ENCODE measurements at places on chromosomes 13 and 19.

- no peak for DNase-seq
These were observed 24.0 kb downstream of the GGACT start for GRCh38 chr13:100564444-100565223.

DNA sequence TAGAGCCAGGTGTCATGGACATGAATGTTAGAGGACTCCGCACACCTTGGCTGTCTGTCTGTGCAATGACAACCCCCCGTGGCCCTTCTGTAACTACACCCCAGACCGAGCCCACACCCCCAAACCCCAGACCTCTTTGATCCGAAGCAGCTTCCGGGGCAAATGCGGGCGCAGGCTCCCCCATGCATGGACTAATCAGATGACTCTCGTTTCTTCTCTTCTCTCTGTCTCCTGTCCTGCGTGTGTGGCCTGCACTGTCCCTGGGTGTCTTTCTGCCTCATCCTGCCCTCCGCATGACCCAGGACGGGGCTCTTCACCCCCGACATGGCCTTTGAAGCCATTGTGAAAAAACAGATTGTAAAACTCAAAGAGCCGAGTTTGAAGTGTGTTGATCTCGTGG is 38.9 kb downstream of the TMED1 start:
- DNase-seq = peak; percentile 31

DNA sequence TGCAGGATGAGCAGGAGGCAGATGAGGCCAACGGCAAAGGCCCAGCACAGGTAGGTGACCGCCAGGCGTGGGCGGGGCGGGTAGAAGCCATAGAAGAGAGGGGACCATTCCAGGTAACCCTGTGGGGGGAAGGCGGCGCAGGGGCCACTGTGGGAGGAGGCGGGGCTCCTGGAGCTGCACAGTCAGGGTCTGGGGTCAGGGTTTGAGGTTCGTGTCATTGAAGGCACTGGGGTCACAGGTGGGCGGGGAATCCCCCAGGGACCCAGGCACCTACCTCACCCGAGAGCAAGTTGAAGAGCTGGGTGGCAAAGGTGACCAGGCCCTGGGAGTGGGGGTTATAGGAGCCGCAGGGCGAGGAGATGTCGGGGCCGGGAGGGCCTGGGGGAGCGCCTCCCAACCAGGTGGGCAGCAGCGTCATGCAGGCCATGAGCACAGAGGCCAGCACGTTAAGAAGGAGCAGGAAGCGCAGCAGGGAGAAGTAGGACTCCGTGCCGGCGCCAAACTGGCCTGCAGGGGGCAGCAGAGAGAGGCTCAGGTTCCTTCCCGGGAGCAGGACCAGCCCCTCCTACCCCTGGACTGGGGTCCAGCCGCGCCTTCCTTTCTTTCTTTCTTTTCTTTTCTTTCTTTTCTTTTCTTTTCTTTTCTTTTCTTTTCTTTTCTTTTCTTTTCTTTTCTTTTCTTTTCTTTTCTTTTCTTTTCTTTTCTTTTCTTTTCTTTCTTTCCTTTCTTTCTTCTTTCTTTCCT is 4.6 kb downstream of the TMC4 start:
- peak; percentile 96 for DNase-seq

- DNase-seq = no peak
These were observed 79.2 kb upstream of the UQCRFS1 start for GRCh38 chr19:29292153-29292552.

- no peak for DNase-seq
These were observed 14.0 kb downstream of the ADGRE2 start for GRCh38 chr19:14764401-14764800.

GRCh38 chr13:77429320-77430142 is 102.6 kb upstream of the MYCBP2 start:
- peak; percentile 69 for DNase-seq

GRCh38 chr19:3381701-3382372 is 15.5 kb downstream of the NFIC start:
- no peak for DNase-seq

DNA sequence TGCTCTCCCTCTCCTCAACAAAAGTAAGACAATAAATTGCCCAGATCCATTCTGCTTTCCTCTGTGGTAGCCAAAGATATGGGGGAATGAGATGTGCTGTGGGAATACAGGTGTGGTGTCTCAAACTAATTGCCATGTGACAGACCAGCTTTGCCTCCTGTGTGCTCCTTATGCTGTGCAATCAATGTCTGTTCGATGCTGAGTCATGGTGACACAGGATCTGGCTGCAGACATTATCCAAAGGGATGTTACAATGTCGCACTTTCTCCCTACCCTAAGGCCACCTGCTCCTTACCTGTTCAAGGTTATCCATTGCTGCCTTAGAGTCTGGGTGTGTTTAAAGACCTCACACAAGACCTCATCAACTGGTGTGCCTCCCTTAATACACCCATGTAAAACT is 32.5 kb downstream of the FGF14 start:
- DNase-seq = no peak

DNA sequence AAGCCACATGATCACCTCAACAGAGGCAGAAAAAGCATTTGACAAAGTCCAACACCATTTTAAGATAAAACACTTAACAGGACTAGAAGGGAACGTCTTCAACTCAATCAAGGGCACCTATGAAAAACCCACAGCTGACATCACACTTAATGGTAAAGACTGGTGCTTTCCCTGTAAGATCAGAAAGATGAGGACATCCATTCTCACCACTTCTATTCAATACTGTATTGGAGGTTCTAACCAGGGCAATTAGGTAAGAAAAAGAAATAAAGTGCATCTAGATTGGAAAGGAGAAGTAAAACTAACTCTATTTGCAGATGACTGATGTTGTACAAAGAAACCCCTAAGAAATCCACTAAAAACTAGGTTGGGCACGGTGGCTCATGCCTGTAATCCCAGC is 11.2 kb upstream of the AKAP8 start:
- DNase-seq = no peak

GRCh38 chr19:33998739-33999345 is 173.5 kb upstream of the LSM14A start:
- DNase-seq = no peak
